ENCODE measurements at places on chromosomes 11 and 22. TPM values are rescaled to one million over a fixed set of nuclear protein-coding genes. Genes with fewer than 3 reads are reported as not detected.

GRCh38 chr11:47915374-47915773 is 65.0 kb upstream of the PTPRJ start:
- H3K27ac ChIP-seq, result no peak overlapping the region
- peaks cover 18% of the 10 kb centered on the region for H3K4me1 ChIP-seq
- no peak overlapping the region for H3K4me3 ChIP-seq
- no peaks in the 10 kb centered on the region for H3K27me3 ChIP-seq
- H3K36me3 ChIP-seq, result no peaks in the 10 kb centered on the region
- DNase-seq, result peak; percentile 74

GRCh38 chr11:68574308-68574707 is 110.0 kb upstream of the GAL start:
- H3K27ac ChIP-seq, result no peak overlapping the region
- no peak for DNase-seq
- no peaks in the 10 kb centered on the region for H3K4me1 ChIP-seq
- H3K27me3 ChIP-seq, result no peaks in the 10 kb centered on the region
- H3K4me3 ChIP-seq, result no peak overlapping the region

GRCh38 chr11:95993438-95994298 is 69.8 kb upstream of the MTMR2 start:
- peaks cover 14% of the 10 kb centered on the region for H3K4me1 ChIP-seq
- peak overlapping the region; percentile 22 for H3K27ac ChIP-seq
- DNase-seq, result peak; percentile 60
- H3K36me3 ChIP-seq, result peaks cover 3% of the 10 kb centered on the region

GRCh38 chr11:119896387-119897045 is 167.5 kb upstream of the NECTIN1 start:
- H3K4me3 ChIP-seq, result no peak overlapping the region
- no peak for DNase-seq
- no peaks in the 10 kb centered on the region for H3K36me3 ChIP-seq
- peaks cover 2% of the 10 kb centered on the region for H3K4me1 ChIP-seq

- H3K27me3 ChIP-seq, result no peaks in the 10 kb centered on the region
- no peaks in the 10 kb centered on the region for H3K4me1 ChIP-seq
- H3K4me3 ChIP-seq, result no peak overlapping the region
Observed at GRCh38 chr22:32480238-32480637, 5.6 kb downstream of the FBXO7 start.

DNA sequence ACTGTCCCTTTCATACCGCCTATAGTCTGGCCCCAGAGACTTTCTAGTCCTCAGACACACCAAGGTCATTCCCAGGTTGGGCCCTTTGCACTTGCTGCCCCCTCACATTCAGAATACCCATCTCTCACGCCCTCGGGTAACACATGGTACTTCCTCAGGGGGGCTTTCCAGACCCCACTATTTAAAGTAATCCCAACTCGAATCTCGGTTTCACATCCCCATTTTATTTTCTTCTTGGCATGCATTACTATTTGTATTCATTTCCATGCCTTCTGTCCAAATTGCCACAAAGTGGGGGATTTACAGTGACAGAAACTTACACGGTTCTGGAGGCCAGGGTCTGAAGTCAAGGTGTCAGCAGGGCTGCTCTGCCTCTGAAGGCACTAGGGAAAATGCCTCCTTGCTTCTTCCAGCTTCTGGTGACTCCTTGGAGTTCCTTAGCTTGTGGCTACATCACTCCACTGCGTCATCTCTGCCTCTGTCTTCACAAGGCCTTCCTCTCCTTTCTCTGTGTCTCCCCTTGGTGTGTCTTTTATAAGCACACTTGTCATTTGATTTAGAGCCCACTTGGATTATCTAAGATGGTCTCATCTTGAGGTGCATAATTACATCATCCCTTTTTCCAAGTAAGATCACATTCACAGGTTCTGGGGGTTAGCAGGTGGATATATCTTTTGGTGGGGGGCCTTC is 15.1 kb downstream of the RCN1 start:
- H3K4me3 ChIP-seq, result no peak overlapping the region
- no peak for DNase-seq
- H3K27me3 ChIP-seq, result no peaks in the 10 kb centered on the region
- no peak overlapping the region for H3K27ac ChIP-seq
- H3K36me3 ChIP-seq, result peaks cover 34% of the 10 kb centered on the region

The TYR gene
- not detected for polyA plus RNA-seq

The PYGM gene
- 2.4 TPM for polyA plus RNA-seq

The SCGB2A2 gene
- not detected for polyA plus RNA-seq

The SEC14L2 gene
- polyA plus RNA-seq, result 27.5 TPM
